ENCODE measurements at places on chromosomes 4 and X. TPM values are rescaled to one million over a fixed set of nuclear protein-coding genes. Genes with fewer than 3 reads are reported as not detected.
A peak's percentile ranks its signal among the peaks of the same experiment; 100 is the strongest.

PIR gene
- 45.0 TPM for total RNA-seq

S100P gene
- total RNA-seq = not detected

DNA sequence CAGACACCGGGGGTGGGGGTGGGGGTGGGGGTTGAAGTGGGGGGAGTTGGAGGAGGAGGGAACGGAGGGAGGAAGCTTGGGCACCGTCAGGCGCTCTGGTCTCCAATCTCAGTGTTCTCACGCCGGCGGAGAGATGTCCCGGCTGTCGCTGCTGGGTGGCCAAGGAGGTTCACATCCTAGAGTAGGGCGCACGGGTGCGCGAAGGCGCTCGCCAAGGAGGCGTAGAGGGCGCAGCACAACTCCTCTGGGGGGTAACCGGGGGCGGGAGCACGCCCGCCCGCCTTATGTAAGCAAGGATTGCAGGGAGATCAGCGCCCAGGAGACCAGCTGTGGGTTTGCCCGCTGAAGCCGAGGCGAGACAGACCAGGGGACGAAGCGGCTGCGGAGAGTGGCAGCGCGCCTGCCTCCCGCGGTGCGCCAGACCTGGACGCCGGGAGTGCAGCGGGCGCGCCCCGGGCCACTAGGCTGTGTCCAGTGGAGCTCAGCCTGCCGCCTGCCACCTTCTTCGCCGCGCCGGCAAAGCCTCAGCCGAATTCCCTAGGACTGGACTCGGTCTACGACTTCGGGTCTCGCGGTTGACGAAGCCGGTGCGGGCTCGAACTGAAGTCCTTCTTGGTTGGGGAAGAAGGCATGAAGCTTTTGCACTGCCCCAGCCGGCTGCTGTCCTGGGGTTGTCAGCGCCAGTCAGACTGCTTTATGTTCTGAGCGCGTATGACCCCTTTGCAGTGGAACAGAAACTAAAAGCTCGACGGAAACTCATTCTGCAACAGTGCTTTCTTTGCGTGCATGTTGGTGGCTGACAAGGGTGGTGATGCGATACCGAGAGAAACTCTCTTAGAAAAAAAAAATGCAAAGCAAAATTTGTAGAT lies 707 bp upstream of the UNC5C start:
- peak; percentile 70 for DNase-seq

- no peak for DNase-seq
These were observed 270.3 kb downstream of the DTHD1 start for GRCh38 chr4:36551697-36552214.

All from neural progenitor cell (in vitro differentiated cells).